K562 (cell line): ENCODE measurements at places on chromosomes 3 and 15.
A peak's percentile ranks its signal among the peaks of the same experiment; 100 is the strongest.

DNA sequence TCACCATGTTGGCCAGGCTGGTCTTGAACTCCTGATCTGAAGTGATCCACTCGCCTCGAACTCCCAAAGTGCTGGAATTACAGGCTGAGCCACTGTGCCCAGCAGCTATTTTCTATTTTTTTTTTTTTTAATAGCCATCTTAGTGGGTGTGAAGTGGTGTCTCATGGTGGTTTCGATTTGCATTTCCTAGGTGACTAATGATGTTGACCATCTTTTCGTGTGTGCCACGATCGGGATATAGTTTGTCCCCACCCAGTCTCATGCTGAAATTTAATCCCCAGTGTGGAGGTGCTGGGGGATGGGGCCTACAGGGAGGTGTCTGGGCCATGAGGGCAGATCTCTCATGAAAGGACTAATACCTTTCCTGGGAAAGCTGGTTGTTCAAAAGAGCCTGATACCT lies 41.8 kb upstream of the MUC13 start:
- DNase-seq, result no peak

DNA sequence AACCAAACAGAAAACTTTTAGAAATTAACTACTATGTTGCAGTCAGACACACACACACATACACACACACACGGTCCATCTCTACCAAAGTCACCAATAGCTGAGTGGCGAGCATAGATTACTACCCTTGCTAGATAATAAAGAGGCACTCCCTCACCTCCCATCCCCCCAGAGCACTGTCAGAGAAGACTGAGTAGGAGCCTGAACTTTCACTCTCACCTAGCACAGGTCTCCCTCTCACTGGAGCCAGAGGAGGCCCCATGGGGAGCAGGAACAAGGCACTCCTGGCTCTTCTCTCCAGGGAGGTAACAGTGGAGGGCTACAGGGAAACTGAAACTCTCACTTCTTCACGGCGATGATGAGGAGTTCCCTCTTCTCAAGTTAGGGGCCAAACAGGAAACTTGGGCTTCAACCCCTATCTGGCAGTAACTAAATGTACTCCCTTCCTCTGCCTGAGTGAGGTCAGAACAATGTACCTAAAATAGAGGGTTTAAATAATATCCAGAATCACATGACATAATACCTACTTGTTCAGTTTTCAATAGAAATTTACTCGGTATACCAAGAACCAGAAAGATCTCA lies 975.3 kb upstream of the GBE1 start:
- DNase-seq, result no peak

GRCh38 chr3:64361962-64362735 lies 136.9 kb upstream of the PRICKLE2 start:
- DNase-seq, result no peak

GRCh38 chr3:77377717-77378116 lies 337.8 kb downstream of the ROBO2 start:
- no peak for DNase-seq

DNA sequence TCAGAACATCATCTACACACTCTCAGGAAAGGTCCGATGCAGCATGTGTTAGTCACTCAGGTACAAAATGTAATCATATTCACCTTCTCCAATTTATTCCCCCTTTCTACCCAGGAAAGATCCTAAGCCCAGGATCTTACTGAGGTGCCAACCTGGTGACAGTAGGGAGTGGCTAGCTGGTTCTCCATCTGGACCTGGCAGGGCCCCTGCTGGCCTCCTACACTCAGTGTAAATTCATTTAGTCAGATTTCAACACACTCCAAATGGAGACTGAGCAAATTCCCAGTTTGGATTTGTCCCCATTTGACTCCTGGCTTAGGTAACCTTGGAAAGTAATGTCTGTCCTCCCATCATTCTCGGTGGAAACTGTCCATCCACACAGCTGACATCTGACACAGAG lies 47.3 kb downstream of the SYNPR start:
- no peak for DNase-seq

DNA sequence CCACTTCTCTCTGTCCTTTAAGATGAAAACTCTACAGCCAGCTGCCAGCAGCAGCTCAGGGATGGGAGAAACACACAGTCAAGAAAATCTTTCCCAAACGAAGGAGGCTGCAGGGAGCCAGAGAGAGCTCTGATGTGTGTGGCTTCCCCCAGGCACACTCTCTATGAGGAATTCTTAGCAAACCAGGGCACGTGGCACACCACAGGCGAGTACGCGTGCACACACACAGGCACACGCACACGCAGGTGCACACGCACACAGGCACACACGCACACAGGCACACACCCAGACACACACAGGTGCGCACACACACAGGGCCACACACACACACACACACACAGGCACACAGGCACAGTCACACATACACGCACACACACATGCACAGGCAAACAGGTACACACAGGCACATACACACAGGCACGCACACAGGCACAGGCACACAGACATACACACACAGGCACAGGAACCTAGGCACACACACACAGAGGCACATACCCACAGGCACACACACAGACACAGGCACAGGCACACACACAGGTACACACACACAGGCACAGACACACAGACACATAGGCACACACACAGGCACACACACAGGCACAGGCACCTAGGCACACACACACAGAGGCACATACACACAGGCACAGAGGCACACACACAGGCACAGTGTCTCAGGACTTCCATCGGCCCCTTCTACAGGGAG lies 91.5 kb upstream of the ATP2B2 start:
- no peak for DNase-seq

DNA sequence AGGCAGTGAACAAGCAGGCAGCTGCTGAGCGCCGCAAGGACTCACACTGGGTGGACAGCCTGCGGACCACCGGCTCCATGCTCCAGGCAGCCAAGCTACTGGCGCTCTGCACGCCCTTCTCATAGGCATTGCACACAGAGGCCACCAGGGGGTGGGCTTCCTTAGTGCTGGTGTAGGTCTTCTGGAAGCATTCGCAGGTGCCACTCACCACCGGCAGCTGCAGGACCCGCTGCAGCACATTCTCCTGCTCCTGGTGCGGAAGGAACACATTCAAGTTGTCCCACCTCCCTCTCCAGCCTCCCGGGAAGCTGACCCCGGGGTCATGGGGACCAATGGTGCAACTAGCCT lies 6.0 kb downstream of the PLIN1 start:
- DNase-seq, result peak; percentile 78

DNA sequence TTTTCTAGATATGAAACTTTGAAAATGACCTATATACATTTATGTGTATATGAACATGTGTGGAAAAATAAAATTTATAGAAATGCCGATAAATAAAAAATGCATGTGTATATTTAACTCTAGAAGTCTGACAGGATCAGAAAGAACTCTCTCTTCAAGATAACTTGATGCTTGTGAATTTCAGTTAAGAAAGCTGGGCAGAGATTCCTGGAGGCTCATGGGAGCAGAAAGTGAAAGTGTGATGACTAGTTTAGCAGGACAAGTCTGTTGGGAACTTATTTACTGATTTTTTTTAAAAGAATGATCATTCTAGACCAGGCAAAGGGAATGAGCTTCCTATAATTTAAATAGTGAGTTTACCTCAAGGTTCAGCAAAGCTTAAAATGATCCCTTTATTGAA lies 81.5 kb upstream of the KCNAB1 start:
- DNase-seq, result no peak

DNA sequence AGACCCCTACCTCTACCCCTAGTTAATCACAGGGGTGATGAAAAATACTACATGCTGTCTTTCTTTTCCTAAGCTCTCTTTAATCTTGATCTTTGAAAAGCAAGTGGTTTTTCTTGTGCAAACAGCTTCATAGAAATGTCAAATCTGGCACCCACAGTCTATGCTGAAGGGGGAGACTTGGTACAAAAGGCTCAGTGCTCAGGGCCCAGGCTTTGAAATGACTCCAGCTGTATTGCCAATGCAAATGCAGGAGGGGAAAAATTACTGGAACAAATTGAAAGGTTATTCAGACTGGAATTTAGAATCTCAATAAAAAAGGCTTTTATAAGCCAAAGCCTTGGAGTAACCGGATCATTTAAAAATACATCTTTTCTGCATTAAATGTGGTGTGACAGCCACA lies 223.9 kb downstream of the LRTM1 start:
- DNase-seq, result no peak

GRCh38 chr3:94596141-94596540 lies 533.3 kb downstream of the NSUN3 start:
- DNase-seq, result no peak

- DNase-seq, result no peak
Observed at GRCh38 chr3:126376444-126376843, 18.3 kb upstream of the CFAP100 start.

DNA sequence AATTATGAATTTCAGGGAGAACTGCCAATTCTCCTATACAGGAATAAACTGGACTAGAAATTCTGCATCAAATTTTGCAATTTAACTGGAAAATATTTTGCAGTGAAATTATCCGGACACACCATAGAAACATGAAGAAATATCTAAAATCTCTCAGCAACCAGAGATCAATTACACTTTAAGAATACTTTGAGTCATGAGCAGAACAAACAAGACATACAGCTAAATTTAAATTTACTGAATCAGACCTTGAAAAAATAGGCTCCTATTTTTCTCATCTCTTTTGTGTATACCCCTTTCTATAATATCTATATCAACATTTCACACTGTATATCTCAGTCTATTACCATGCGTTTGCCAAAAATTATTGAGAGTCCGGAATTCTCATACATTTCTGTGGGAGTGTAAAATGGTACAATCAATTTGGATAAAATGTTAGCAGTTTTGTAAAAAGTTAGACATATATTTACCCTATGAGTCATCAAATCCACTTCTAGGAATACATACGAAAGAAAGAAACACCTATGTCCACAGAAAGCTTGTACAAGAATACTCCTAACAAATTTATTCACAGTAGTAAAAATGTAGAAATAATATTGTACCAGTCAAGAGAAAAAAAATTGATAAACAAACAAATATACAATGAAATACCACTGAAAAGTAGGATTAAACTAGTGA lies 593.1 kb upstream of the NECTIN3 start:
- no peak for DNase-seq

GRCh38 chr3:169953462-169954141 lies 13.0 kb upstream of the SEC62 start:
- DNase-seq, result no peak

GRCh38 chr3:12838179-12838965 lies 3.0 kb downstream of the RPL32 start:
- no peak for DNase-seq

DNA sequence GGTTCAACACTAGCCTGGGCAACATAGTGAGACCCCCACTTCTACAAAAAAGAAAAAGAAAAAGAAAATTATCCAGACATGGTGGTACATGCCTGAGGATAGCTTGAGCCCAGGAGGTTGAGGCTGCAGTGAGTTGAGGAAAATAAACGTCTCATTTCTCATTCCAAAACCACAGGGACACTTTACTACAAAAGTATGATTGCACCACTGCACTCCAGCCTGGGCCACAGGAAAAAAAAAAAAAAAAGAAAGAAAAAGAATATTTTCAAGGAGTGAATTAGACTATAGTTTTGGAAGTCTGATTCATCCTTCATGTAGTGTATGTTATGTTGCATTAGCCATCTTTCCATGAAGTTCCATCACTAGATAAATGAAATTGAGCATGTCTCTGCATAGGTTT lies 149.5 kb upstream of the THBS1 start:
- no peak for DNase-seq

GRCh38 chr3:177835008-177835407 lies 637.7 kb upstream of the TBL1XR1 start:
- no peak for DNase-seq

DNA sequence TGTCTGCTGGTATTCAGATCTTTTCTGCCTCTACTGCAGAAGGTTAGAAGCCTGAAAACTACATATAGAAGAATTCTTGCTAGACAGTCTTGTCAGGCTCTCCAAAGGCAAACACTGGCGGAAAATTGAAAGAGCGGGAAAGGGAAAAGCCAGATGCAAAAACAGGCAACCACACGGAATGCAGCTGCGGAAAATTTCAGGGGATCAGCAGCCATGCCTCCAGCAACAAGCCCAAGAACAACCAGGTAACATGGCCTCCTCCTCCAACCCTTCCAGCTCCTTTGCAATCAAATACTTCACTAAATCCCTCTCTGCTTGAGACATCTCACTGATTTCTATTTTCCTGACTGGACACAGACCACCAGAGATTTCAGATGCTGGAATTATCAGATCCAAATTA lies 9.6 kb downstream of the UBP1 start:
- no peak for DNase-seq

- no peak for DNase-seq
Observed at GRCh38 chr3:147989344-147989743, 580.2 kb downstream of the ZIC1 start.

DNA sequence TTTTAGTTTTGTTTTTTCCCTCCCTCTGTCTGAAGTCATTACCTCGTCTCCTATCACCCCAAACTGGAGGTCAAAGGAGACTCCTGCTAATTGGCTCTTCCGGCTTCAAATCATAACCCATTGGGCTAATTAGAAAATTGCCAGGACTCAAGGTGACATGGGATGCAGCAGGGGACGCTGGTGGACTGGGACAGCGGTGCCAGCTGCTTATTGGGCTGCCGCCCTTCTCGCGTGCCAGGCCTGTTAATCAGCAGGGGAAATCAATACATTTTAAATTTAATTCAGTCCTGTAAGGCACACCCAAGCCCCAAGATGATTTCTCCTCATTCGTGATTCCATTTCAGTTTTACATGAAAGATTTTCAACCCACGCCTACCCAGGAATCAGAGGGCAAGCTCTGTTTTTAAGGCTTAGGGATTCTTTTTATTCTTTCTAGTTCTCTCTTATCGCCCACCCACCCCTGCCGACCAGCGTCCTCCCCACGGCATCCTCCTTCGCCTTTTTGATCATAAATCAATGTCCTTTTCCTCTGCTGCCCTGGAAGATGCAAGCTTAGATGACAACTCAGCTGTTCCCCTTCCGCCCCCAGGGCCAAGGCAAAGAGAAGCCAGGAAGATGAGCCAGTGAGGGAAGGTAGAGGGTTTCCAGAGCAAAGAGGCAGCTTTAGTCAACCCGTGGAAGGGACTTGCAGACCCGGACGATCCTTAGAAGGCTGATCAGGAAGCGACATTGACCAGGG lies 329.6 kb downstream of the UACA start:
- DNase-seq, result no peak

DNA sequence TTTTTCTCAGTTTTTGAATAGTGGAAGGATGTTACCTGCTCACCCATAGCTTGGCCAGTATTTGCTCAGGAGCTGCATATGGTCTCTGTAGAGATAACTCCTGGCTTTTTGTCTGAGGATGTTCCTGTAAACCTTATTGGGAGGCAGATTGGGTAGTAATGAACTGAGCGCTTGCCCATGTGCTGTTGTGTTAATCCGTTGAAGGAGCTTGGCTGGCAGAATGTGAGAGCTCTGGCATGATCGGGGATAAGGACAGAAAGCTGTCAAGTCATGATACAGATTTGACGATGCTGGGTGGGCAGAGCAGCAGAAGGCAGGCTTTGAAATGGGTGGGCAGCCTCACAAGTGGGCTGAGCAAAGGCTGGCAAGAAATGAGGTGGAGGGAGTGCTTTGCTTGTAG lies 27.4 kb downstream of the SH3GL3 start:
- DNase-seq, result no peak

- no peak for DNase-seq
Observed at GRCh38 chr15:39360452-39360851, 220.4 kb upstream of the THBS1 start.
